CD4-positive, alpha-beta T cell treated with Interleukin-4 for 4 hours (primary cell): ENCODE measurements at places on chromosomes 6 and 20.
A peak's percentile ranks its signal among the peaks of the same experiment; 100 is the strongest.

GRCh38 chr20:9555781-9556180, 41.4 kb downstream of the LAMP5 start:
- DNase-seq, result no peak

- DNase-seq, result no peak
These were observed 290.2 kb downstream of the TSHZ2 start for GRCh38 chr20:53262365-53262764.

DNA sequence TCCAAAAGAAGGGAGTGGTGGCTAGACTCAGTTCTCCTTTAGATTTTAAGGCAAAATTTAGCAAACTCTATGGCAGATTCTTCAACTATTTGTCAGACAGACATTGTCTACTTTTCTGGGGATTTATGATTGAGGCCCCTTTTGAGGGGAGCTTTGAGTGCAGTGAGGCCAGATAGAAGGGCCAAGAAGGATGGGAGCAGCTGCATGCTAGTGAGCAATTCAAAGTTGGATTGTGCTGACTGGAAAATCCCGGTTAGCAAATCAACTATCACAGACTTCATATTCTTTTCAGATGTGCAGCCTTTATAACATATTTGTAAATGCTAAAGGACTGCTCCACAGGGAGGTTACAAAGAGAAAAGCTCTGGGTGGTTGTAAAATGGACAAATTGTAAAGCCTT, 35.0 kb upstream of the ESR1 start:
- no peak for DNase-seq

GRCh38 chr6:15413466-15414234, 167.8 kb downstream of the JARID2 start:
- no peak for DNase-seq

DNA sequence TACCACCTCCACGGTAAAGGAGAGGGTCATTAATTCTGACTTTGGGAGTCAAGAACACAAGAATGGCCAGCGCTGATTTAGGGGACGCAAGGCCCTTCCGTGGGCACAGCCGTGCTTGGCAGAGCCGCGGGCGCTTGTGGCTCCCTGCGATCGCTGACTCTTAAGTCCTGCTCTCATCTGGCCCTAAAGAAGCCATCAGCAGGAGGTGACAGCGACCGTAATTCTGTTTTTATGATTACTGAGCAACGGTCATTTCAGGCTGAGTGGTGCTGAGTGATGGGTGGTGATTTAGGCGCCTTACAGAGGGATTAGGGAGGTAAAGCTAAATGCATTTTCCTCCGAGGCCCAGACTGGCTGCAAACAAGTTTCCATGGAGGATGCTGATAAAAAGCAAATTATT, 364.6 kb upstream of the SULF2 start:
- no peak for DNase-seq

DNA sequence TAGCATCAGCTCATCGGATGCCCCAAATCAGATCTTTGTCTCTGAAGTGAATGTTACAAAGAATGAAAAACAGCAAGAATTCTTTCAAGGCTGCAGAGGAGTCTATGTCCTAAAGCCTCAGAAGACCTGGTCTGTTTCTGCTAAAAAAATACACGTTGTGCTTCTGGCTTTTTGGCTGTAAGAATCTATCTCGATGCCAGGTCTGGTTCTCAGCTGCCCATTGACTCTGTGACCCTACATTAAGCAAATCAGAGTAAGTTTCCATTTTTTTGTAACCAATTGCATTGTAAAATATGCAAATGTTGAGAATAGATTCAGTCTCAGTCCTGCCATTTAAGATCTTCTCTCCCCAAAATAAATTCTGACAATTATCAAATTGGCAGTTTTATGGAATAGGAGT, 705.4 kb downstream of the RFPL4B start:
- DNase-seq, result no peak

DNA sequence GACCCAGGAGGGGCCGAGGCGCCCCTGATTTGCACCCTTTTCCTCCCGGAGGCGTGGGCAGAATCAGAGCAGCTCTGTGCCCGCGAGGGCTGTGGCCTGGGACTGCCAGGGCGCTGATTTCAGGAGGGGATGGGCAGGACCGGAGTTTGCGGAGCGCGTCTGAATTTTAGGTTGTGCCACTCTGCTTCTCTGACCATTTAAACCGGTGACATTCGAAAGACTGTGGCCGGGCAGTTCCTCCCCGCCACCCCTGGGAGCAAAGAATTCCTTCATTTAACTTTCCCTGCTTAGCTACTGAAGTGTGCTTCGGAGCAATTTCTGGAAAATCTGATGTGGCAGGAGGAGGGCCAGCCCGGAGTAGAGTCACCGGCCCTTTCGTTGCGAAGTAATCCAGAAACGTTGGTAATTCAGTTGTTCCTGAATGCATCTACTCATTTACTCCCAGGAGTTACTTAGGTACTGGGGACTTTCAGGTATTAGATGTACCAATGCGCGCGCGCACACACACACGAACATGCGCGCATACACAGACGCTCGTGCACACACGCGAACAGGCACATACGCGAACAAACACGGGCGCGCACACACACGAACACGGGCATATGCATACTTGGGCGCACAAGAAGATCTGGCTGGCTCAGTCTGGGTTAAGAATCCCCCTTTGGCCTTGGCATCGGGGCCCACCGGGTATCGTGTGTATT, 568 bp downstream of the CCDC170 start:
- DNase-seq, result no peak

GRCh38 chr20:17665756-17666155, 16.3 kb downstream of the RRBP1 start:
- DNase-seq, result peak; percentile 13

GRCh38 chr6:7921046-7921445, 10.5 kb upstream of the TXNDC5 start:
- no peak for DNase-seq

DNA sequence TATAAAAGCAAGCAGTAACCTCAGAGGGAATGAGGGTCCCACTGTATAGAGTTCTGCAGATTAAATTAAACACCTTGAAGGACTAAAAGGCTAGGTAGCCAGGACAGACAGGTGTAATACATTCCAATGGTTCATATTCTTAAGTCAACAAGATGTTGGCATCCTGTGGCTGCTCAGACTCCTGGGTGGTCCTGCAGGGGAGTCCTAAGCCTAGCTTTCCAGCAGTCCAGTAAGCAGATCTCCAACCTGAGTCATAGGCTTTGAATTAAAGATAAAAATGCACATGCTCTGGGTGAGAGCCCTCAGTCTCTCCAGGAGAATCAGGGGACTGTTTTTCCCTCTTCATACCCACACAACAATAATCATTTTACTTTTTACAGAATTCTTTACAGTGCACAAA, 307.3 kb upstream of the SUPT3H start:
- no peak for DNase-seq

- DNase-seq, result no peak
These were observed 402.5 kb downstream of the PLCB1 start for GRCh38 chr20:8534368-8535160.

DNA sequence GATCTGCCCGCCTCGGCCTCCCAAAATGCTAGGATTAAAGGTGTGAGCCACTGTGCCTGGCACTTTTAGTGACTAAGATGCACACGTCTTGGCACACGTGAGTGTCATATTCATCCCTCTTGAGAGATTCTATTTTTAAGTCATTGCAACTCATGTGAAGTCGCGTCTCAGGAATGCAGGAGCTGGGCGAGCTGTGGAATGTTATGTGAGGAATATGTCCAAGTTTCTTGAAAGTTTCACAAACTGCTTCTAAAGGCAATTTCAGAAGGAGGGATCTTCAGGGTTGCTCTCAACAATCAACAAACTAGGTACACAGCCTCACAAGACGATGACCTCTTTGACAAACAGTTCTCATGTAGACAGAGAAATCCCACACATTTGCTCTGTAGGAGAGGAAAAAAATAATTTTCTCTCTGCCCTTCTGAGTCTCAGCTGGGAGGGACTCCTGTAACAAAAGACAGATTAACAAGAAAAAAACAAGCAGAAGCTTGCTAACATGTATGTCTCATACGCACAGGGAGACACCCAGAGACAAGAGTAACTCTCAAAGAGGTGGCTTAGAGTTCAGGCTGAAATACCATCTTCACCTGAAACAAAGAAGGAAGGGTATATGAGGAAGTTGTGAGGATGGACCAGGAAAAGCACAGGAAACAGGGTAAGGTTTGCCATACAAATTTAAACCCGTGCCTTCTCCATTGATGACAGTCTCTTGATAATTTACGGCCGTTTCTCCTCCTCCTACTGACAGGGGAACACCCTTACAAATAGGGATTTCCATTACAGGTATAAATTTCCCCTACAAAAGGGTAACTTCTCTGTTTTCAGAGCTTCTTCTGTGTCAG, 45.3 kb upstream of the FAM50B start:
- DNase-seq, result no peak

GRCh38 chr6:156912431-156912830, 135.3 kb downstream of the ARID1B start:
- no peak for DNase-seq

- no peak for DNase-seq
These were observed 2.9 kb downstream of the BIRC7 start for GRCh38 chr20:63238514-63239125.

DNA sequence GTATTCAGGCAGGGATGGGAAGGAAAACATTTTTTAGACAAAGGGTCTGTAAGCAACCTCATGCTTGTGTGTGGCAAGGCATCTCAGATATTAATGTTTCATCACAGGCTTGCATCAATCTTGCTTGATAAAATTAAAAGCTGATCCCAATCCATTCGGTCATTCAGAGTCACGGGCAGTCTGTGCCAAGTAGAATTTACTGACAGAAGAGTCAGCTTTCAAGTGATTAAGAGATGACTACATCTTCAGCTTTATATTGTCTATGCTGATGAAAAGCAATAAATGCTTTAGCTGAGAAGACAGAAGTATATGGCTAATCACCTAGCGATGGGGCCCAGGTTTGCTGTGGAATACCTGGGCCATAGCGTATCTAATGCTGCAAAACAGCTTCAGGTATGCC, 3.5 kb downstream of the PLEKHG1 start:
- no peak for DNase-seq
